CD4-positive, alpha-beta T cell treated with Interleukin-15 for 4 hours (primary cell): ENCODE measurements at places on chromosomes 16 and 17.
A peak's percentile ranks its signal among the peaks of the same experiment; 100 is the strongest.

DNA sequence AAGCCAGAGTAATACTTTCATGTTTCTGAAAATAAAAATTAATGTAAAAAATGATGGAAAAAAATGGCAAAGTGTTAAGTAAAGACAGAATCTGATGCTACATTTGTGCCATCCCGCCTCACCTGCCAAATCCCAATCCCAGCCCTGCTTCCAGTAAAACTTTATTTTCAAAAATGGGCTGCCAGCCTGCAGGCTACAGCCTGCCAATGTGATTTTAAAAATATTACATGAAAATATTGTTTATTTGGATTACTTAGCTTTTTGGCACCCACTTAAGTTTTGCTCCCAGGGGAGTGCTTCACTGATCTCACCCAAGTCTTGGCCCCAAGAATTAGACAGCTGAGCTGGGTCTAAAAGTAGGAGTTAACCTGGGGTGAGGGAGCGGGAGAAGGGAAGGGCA lies 112.8 kb downstream of the C16orf78 start:
- no peak for DNase-seq

DNA sequence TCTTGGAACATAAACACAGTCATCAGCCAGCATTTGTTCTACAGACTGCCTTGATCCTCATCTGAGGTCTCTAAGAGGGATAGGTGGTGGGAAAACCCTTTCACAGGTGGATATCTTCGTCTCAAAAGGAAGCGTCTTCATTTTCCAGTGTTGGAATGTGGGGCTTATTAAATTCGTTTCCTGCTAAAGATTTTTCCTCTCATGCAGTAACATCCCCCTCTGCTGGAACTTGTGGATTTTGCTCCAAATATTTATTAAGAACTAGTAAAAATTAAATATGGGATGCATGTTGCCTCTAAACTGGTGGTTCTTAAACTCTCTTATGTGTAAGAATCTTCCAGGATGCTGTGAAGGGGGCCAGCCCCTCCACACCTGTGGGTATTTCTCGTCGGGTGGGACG lies 20.1 kb upstream of the MLYCD start:
- no peak for DNase-seq

DNA sequence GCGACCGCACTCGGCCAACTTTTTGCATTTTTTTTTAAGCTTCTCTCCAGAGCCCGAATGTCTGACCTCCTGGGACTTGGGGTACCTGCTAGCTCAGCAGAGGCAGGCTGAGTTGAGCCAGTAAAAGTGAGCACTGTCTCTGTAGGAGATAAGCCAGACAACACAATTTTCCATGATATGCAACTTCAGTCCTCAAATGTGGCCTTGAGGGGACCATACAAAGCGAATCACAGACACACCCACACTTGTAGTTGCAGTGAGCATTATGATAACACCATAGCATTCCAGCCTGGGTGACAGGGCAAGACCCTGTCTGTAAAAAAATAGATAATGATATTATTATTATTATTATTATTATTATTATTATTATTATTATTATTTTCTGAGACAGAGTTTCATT lies 2.6 kb downstream of the DPEP2 start:
- DNase-seq: no peak

GRCh38 chr16:57757326-57757786 lies 21.8 kb downstream of the KATNB1 start:
- peak; percentile 88 for DNase-seq

GRCh38 chr17:48148854-48149786 lies 41.6 kb downstream of the SNX11 start:
- no peak for DNase-seq

- no peak for DNase-seq
Measured at GRCh38 chr16:49344401-49344800, 29.2 kb upstream of the C16orf78 start.

DNA sequence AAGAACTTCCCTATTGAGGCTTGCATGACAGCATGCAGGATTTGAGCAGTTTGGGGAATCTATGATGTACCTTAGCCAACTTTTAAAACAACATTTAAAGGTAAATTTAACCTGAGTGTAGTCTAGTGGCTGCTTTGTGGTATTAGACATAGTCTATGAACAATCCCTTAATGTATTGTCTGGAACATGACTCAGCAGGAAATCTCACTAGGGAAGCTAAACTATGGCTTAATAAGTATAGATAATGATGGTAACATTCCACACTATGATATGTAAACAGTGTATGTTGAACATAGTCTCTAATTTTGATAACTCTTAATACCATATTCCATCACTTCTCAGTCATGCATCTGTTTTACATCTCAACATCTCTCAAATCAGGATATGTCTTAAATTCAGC lies 52.1 kb upstream of the SLC12A3 start:
- no peak for DNase-seq

DNA sequence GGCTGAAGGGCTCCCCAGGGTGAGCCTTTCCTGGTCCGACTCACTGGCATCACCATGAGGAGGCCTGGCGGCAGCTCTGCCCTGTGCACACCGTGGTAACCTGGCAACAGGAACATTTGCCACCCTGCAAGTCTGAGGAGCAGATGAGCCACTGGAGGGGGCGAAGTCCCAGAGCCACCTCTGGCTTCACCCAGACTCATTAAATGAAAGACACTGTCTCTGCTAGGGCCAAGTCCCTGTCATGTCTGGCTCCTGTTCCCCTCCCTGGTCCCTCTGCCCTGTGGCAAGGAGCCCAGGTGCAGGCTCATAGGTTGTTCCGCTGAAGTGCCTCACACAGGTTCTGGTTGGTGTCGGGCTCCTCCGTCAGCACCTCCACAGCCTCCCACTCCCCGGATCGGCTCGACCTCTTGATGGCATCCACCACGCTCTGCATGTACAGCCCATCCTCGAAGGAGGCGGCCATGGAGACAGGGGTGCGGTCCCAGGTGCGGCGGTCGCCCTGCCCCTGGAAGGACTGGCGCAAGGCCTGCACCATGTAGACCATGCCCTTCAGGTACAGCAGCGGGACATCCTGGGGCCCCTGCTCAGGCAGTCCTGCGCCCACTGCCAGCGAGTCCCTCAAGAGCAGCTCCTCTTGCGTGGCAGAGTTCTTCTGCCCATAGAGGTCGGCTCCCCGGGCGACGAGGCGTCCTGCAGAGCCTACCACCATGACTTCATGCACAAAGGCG lies 8.4 kb downstream of the C16orf86 start:
- DNase-seq: no peak

DNA sequence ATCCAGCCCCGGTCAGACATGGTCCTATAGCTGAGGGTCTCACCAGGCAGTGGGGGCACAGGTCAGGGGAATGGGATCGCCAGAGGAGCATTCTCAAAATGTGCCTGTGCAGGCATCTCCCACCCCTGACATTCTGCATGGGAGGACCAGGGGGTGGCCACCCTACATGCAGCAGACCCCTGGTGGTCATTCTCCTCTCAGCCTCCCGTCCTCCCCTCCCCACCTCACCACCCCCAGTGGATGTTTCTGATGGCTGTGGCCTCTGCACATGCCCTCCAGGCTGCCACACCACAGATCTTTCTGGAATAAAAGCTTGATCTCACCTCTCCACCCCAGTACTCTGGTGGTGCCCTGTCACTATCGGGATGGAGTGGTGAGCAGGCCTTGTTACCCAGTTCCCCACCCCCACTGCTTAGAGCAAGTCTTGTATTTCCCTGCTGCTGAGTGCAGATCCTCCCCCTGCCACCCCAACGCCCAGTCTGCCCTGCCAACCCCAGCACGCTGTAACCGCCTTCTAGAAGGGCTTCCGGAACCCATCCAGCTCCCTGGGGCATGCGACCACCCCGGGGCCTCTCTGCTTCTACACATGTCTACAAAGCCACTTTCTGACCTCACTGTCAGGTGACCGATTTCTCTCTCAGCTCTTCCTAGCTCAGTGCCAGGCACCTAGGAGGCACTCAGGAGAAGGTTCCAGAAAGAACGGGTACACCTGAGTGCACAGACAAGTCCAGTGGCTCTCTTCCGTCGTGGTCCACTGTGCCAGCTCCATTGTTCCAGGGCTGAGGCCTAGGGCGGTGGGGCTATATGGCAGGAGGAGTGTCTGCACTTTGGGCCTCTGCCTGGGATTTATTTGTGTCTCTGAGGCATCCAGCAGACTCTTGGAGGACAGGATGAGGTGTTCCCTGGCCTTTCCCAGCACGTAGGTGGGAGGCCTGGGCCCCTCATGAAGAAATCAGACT lies 9.3 kb downstream of the TBC1D24 start:
- DNase-seq: no peak

DNA sequence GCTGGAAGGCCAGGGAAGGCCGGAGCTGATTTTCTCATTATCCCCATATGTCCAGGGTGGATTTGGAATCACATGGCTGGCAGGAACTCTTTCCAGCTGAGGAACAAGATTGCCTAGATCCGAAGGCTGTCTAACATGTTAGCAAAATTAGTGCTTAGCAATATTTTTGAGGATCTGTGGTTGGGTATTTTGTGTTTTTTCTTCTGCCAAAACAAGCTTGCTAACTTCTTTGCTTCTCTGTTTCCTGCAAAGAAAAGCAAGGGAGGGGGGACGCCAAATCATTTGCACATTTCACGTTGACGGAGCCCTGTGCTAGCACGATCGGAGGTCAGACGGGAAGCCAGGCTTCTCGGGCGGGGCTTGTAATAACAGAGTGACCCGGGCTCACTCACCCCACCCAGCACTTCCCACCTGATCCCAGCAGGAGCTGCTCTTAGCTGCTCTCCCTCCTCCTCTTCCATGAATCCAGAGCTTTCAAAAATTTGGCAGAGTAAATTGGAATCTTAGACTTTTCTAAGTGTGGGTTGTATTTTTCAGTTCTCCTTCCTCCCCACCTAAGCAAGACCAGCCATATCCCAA lies 33.3 kb upstream of the FOXF1 start:
- DNase-seq: no peak

DNA sequence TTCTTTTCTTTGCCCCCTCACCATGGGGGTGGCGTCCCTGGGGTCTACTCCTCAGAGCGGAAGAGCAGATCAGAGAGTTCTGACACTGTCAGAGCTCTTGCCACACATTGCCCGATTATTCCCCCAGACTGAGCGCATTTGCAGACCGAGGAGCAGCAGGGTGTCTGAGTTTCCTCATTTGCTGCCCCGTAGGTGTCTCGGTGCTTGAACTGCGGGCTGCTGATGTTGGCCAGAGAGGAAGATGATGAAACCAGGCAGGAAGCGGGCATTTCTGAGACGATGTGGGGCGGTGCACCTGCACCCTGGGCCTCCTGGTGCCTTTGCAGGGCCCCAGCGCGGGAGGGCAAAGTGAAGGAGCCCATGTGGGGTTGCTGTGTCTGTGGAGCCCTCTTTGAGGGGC lies 55.2 kb downstream of the ARSG start:
- DNase-seq: peak; percentile 60

DNA sequence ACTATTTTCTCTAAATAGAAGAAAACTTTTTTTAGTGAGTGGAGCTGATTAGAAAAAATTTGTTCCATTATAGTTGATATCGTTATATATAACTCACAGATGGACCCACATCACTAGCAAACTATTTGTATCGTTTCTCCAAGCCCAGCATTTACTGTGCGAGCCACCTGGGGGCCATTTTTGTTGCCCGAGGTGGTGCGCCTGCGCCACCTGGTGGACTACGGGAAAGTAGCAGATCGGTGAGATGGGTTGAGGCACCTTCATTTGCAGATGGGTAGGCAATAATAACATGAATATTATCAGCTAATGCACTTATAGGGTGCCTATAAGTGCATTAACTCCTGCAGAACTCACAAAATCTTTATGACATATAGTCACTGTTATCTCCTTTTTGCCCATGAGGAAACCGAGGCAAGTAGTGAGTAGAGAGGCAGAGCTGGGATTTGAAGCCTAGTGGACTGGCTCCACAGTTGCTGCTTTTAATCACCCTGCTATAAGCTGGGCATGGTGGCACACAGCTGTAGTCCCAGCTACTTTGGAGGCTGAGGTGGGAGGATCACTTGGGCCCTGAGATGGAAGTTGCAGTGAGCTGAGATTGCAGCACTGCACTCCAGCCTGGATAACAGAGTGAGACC lies 23.2 kb upstream of the NTN1 start:
- DNase-seq: peak; percentile 84

DNA sequence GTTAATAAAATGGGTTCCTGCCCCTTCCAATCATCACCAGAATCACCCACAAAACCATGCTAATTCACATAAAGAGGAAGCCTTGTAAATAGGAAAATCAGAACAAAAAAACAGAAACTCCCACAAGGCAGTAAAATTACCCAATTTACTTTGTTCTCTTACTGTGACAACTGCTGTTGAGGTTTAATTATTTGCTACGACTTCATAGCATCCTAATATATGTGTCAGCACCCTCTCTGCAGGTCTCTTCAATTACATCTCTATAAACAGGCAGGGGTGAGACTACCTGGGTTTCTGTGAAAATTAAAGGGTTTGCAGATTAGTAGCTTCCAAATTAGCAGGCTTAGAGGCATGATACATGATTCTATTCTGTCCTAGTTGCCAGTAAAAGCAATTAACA lies 2.7 kb downstream of the WDR59 start:
- no peak for DNase-seq
